ENCODE measurements at places on chromosomes 6 and 20.
A peak's percentile ranks its signal among the peaks of the same experiment; 100 is the strongest.

DNA sequence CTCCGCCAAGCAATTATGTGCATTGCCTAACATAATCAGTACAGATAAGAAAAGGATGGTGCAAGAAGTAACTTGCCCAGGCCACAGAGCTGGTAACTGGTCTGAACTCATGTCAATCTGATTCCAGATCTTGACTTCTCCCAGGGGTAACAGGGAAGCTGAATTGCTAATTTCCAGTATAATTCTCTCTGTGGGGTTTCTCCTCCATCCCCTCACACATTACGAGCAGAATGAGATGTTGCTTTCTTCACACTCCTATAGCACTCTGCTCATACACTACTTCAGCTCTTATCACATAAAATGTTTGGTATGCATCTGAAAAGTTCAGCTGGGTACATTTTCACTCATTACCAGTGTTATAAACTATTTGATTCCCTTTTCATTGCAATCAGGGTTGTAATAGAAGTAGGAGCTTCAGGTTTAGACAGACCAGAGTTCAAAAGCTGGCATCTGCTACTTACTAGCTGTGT lies 24.0 kb upstream of the LRRC1 start:
- no peak for DNase-seq

DNA sequence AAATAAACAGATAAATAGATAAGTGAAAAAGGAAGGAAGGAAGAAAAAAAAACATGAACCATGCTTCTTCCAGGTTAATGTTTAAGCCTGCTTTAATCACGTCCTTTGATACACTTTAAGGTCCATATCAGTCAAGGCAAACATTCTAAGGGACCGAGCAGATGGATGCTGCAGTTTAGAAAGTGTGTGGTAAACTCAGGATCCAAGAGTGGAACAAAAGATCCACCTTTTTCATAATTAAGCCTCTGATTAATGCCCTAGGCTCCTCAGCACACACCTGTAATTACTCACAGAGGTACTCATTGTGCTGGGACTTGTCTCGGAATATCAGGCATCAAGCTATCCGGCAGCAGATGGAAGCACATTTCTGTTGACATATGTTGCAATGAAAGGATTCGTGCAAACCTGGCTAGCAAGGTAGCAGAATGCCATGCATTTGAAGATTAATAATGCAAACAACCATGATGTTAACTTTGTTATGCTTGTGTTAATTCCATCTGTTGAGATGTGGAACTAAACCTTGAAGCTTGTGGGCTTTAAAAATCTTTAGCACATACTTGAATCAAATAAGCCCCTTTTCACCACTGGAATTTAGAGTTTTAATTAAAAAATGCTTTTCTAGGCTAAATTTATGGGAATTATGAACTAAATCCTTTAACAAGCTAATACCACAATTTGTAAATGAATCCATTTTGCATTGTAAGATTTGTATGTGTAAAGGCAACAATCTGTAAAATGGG lies 163.7 kb downstream of the RALGAPA2 start:
- DNase-seq, result no peak

- no peak for DNase-seq
These were observed 4.0 kb downstream of the ZSWIM3 start for GRCh38 chr20:45861221-45862075.

- DNase-seq, result no peak
These were observed 23.6 kb downstream of the DDX43 start for GRCh38 chr6:73418081-73418741.

- no peak for DNase-seq
These were observed 188.2 kb downstream of the CDKAL1 start for GRCh38 chr6:20722455-20722854.

DNA sequence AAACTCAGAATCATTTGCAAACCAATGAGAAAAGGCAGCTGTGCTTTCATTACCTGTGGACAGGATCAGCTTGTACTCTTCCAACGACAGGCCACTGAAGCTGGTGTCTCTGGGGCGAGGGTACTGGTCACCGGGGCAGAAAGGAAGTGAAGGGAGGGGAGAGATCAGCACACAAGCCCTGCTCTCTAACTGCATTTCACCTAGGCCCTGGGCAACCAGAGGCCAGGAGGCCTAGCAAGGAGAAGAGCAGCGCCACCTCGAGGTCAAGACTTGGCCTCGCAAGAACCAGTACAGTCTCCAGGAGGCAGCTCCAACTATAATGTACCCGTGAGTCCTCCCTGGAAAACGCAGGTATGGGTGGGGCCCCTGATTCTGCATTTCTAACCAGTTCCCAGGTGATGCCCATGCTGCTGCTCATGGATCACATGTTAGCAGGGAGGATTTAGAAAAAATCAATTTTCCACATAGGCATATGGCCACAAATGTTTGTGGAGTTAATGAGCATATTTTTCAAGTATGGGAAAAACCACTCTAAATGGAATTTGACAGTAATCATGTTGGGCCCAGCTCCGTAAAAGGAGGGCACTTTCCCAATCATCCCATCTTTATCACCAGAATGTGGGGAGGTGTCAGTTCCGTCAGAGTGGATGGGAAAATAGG lies 11.0 kb downstream of the UQCC2 start:
- DNase-seq, result peak; percentile 87

DNA sequence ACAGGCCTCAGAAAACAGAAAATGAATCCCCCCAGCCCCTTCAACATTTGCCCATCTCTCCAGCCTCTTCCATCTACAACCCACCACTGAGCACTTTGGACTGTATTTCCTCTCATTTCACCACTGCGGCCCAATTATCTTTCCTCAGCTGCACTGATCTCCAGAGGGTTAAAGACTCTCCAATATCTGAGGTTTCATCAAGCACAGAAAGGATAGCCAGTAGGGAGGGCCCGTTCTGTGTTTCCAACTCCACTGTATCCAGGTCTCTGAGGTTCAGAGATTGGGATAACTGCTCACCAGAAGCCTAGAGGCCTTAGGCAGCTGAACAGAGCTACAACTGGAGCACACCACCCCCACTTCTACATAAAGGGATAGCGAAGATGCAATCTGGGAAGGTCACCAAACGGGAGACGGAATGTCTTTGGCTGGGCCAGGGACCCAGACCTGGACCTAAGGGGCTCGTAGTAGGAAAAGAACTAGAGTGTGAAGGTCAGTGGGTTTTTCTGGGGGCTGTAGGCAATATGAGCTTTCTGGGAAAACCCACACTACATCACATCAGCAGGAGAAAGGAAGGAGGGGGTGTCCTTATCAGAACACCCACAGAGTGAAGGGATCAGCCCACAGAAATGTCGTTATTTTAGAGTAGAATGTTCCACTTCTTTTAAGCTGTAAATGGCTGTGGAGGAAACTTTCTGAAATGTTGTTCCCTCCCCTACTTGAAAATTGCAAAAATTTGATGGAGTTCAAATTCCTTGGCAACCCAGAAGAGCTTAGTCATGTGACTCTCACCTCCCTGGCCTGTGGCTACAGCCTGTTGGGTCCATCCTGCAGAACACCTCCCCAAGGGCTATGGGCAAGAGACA lies 7.3 kb downstream of the KCNK5 start:
- DNase-seq, result no peak

Data from OCI-LY7 (cell line).